Lower leg skin (tissue), 4 donors: ENCODE measurements at places on chromosomes 5 and 9. TPM values are rescaled to one million over a fixed set of nuclear protein-coding genes. Genes with fewer than 3 reads are reported as not detected.
A peak's percentile ranks its signal among the peaks of the same experiment; 100 is the strongest.

The TTC16 gene
- not detected for total RNA-seq

The FOXD4L6 gene
- not detected for total RNA-seq

The PCDHGB4 gene
- total RNA-seq: 5.2 TPM

The FAM153A gene
- 6.0 TPM for total RNA-seq

The SPATA31D4 gene
- total RNA-seq: not detected

The FOXI1 gene
- total RNA-seq: 0.46 TPM

The ENTREP1 gene
- total RNA-seq: 17.6 TPM

GRCh38 chr9:131627648-131628458, 82.5 kb downstream of the PRRT1B start:
- DNase-seq: no peak

- DNase-seq: no peak
Observed at GRCh38 chr9:69532396-69532795, 139.8 kb downstream of the APBA1 start.

- no peak for DNase-seq
Observed at GRCh38 chr5:2897276-2897961, 145.9 kb upstream of the IRX2 start.

- no peak for DNase-seq
Observed at GRCh38 chr5:152739916-152740315, 334.8 kb upstream of the NMUR2 start.

DNA sequence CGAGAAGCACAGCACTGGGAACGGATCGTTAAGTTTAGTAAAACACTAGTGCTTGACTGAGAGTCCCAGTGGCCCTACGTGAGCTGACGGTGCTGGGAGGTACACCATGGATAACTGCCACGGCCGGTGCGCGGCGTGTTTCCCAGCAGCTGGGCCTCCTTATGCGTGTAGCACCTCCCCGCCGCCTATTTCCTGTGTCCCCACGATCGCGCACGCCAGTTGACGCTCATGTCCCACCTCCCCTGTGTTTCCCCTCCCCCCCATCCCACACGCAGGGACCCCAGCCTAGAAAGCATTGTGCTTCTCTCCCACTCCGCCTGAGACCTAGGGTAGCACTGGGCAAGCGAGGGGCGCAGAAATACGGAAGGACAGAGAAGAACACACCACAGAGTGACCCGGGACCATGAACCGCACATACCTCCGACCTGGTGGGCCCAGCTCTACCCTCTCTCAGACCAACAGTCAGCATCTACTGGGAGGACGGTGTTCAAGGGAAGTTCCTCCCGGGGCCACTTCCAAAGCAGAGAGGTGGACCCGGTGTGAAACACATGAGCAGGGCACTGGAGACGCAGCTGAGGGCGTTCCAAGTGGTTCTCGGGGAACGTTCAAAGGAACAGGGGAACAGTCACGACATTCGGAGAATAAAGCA, 45.6 kb downstream of the DBH start:
- no peak for DNase-seq

DNA sequence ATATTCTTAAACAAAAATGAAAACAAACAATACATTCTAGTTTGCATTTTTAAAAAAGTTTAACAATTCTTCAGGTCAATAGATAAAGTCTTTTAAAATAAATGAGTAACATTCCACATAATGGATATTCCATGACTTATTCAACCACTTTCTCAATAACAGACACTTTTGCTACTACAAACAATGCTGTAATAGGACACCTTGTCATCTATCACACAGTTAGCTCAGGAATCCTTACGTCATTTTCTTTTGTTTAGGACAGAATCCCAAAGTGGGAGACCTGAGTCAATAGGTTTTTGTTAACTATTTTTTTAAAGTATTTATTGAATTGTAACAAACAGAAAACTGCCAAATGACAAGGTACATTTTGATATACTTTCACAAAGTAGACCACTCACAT, 72.5 kb downstream of the CEP120 start:
- DNase-seq: no peak

GRCh38 chr5:139262742-139263445, 30.6 kb upstream of the MATR3 start:
- DNase-seq: peak; percentile 95

GRCh38 chr9:105963343-105964099, 269.2 kb downstream of the TMEM38B start:
- no peak for DNase-seq

DNA sequence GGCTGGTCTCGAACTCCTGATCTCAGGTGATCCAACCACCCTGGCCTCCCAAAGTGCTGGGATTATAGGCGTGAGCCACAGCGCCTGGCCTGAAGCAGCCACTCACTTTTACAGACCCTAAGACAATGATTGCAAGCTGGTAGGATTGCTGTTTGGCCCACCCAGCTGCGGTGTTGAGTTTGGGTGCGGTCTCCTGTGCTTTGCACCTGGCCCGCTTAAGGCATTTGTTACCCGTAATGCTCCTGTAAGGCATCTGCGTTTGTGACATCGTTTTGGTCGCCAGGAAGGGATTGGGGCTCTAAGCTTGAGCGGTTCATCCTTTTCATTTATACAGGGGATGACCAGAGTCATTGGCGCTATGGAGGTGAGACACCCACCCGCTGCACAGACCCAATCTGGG, 1.5 kb downstream of the CA9 start:
- DNase-seq: no peak

- DNase-seq: no peak
Observed at GRCh38 chr9:99411068-99411467, 189.0 kb downstream of the SEC61B start.

DNA sequence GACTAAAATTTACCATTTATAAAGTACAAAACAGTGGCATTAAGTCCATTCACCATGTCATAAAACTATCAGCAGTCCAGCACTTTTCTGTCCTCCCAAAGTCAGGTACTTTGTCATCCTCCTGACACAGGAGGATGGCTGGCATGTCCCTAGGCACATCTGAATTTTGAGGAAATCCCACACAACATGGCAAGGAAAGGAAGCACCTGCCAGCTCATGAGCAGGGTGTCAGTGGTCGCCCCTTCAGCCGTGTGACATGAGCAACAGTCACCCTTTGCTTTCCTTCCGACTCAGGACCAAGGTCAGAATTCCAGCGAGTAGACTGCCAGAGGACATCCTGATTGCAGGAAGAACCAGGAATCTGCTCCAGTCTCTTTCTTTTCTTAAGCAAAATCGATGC, 77.1 kb downstream of the PPARGC1B start:
- no peak for DNase-seq

GRCh38 chr5:35436400-35437057, 181.1 kb upstream of the SPEF2 start:
- no peak for DNase-seq

- no peak for DNase-seq
Observed at GRCh38 chr5:174155706-174156105, 110.2 kb downstream of the NSG2 start.

DNA sequence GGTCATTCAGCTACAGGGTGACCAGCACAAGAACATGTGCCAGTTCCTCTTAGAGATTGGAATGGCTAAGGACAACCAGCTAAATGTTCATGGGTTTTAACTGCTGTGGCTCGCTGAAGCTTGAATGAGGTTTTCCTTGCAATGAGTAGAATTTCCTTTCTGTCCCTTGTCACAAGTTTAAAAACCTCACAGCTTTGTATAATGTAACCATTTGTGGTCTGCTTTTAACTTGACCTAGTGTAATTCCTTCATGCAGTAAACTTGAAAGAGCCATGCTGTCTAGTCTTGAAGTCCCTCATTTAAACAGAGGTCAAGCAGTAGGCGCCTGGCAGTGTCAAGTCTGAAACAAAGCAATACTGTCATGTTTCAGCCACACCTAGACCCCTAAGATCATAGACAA, 181.3 kb upstream of the DMRT1 start:
- DNase-seq: no peak

- DNase-seq: no peak
Observed at GRCh38 chr9:75432386-75432785, 344.1 kb downstream of the OSTF1 start.

DNA sequence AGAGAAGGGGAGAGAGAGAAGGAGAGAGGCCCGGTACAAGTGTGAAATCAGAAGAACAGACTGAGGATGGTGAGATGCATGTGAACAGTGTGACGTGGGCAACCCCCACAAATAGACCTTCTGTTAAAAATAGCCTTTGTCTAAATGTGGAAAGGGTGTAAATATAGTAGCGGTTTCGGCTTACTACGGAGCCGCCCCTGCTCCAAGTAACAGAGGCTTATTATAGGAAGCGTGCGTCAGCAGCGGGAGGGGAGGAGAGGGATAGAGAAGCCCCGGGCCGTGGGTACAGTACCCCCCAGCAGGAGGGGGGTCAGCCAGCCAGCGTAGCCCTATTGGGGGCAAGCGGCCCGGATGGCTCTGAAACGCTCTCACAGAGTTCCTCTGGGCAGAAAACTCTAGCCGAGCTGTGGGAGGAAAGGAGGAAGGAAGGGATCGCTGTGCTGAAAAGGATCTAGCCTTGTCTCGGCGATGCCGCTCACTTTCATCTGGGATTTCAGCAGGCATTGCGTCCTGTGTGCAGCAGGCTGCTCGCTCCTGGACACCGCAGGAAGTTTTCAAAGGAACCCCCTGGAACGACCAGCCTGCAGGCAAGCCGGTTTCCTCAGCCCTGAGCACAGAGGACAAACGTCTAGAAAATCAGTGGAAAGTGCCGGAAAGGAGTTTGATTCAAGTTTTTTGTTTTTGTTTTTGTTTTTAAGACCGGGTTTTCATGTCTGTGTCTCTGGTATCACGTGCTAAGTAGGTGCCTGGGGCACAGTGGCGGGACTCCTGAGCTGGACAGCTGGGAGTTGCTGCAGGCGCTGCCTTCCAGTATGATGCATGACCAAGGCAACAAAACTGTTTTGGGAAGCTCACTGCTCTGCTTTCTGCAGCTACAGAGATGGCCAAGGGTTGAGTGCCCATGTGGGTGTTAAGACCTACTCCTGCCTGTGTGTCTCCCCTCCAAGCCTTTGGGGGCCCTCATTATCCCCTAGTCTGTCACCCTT, 146.6 kb downstream of the SEC61B start:
- no peak for DNase-seq

GRCh38 chr9:114706711-114707110, 24.7 kb upstream of the TEX48 start:
- no peak for DNase-seq

GRCh38 chr9:91433180-91433579, 9.5 kb upstream of the NFIL3 start:
- DNase-seq: no peak

- DNase-seq: peak; percentile 95
Observed at GRCh38 chr5:71782771-71783770, 64.0 kb downstream of the CARTPT start.
